Caki2 (cell line): ENCODE measurements at places on chromosomes 2 and 18. TPM values are rescaled to one million over a fixed set of nuclear protein-coding genes. Genes with fewer than 3 reads are reported as not detected.

- DNase-seq, result no peak
Measured at GRCh38 chr2:237156031-237156856, 70.6 kb downstream of the COPS8 start.

DNA sequence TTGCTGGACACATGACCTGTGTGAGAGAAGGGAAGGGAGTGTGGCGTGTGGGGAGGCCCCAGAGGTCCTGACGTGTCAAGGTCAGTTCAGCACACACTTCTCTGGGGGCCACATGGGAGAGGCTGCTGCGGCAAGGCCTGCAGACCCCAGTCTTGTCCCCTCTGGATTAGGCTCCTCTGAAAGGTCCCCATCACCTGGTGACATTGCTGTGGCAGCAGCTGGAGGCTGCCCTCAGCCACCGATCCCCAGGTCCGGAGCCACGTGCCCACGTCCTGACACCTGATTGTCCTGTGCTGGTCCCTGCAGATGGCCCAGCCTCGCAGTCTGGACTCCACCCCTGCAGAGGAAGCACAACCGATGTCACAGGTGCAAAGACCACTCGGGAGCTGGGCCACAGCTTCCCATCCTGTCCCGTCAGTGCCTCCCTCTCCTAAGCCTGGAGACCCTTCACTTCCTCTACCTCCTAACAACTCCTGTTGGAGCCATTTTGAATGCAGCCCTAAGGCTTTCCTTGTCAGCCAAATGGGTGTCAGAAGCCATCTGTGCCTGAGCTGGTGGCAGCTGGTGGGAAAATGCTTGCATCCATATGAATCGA lies 12.7 kb downstream of the TMEM177 start:
- no peak for DNase-seq

- DNase-seq, result no peak
Measured at GRCh38 chr18:56747032-56747658, 96.0 kb downstream of the WDR7 start.

- no peak for DNase-seq
Measured at GRCh38 chr2:229230256-229230655, 40.8 kb downstream of the PID1 start.

DNA sequence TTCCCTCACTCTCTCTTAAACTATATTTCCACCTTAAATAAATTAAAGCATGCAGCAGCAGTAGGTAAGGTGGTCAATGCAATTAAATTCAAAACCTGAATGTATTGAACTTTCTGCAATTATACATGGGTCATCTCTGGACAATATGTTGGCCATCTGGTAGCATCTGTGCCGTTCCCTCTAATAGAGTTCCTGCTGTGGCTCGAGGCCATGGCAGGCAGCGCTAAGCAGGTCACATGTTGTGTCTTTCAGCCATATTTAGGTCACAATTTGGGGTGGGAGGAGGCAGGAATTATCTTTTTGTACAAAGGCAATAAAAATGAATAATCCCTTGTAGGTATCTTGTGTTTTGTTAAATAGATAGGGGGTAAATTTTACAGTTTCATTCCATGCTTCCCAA lies 676.2 kb downstream of the ZEB2 start:
- DNase-seq, result no peak

The PROKR1 gene
- total RNA-seq, result not detected in 2 replicates

The ALPP gene
- not detected in 2 replicates for total RNA-seq

The ARHGEF4 gene
- 5.9 and 7.8 TPM in 2 replicates for total RNA-seq
